ENCODE measurements at places on chromosomes 3 and 15. TPM values are rescaled to one million over a fixed set of nuclear protein-coding genes. Genes with fewer than 3 reads are reported as not detected.

GRCh38 chr15:68789534-68790241 is 31.0 kb downstream of the ANP32A start:
- no peak overlapping the region for H3K27ac ChIP-seq
- no peaks in the 10 kb centered on the region for H3K27me3 ChIP-seq
- H3K4me1 ChIP-seq: peaks cover 3% of the 10 kb centered on the region
- DNase-seq: peak; percentile 72
- peaks cover 6% of the 10 kb centered on the region for H3K36me3 ChIP-seq
- no peak overlapping the region for H3K4me3 ChIP-seq

- peaks cover 2% of the 10 kb centered on the region for H3K4me1 ChIP-seq
- H3K4me3 ChIP-seq: no peak overlapping the region
- DNase-seq: no peak
- H3K27ac ChIP-seq: no peak overlapping the region
Measured at GRCh38 chr3:50806031-50806430, 131.3 kb downstream of the DOCK3 start.

GRCh38 chr3:45546716-45547701 is 47.5 kb upstream of the LIMD1 start:
- H3K27me3 ChIP-seq: no peaks in the 10 kb centered on the region
- H3K36me3 ChIP-seq: no peaks in the 10 kb centered on the region
- H3K4me3 ChIP-seq: no peak overlapping the region
- DNase-seq: no peak

- H3K27ac ChIP-seq: peak within 1 kb of the TSS; percentile 96
- H3K4me1 ChIP-seq: peaks cover 6% of the 10 kb centered on the region
- peaks cover 5% of the 10 kb centered on the region for H3K36me3 ChIP-seq
- peak within 1 kb of the TSS; percentile 81 for H3K4me3 ChIP-seq
- peak; percentile 71 for DNase-seq
Measured at GRCh38 chr15:39919748-39920509, at the start of gene GPR176. Gene GPR176, minus strand, starts transcription at chr15:39920266. Its CDS starts 240 bp downstream, at chr15:39920026.

DNA sequence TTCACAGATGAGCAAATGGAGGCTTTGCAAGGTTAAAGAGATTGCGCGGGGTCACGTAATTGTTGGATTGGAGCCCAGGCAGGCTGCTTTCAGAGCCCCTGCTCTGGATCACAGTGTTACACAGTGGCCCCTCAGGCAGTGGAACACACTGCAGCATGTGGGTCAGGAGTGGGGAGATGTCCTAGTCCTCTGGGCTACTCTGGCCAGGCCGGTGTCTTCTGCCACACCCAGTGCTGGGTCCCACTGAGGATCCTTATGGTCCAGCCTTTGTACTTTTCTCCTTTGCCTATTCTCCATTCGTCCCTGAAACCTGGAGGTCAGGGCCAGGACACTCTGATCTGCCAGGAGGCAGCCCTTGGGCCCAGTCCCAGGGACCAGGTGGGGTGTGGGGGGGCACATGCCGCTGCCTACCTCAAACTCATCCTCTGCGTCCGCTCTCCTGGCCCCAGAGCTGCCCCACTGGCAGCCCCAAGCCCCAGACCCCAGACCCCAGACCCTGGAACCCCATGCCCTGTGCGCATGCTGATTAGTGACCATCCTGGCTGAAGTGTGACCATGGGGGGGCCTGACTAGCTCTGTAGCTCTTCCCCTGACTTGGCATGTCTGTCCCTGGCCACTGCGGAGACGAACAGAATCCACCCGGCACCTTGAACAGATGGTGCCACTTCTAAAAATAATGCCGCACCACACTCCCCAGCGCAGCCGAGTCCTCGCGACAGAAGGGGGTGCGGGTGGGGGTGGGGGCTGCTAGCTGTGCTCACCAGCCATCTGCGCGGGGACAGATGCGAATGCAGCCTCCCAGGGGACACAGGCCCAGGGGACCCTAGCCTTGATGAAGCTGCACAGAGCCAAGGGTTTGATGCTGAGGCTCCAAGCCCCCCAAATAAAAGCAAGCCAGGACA is 41.6 kb downstream of the ATP2B2 start:
- H3K4me1 ChIP-seq: no peaks in the 10 kb centered on the region
- peaks cover 10% of the 10 kb centered on the region for H3K27me3 ChIP-seq
- no peak overlapping the region for H3K27ac ChIP-seq

- no peak overlapping the region for H3K27ac ChIP-seq
- peaks cover 6% of the 10 kb centered on the region for H3K27me3 ChIP-seq
- no peaks in the 10 kb centered on the region for H3K36me3 ChIP-seq
- no peak overlapping the region for H3K4me3 ChIP-seq
- H3K4me1 ChIP-seq: no peaks in the 10 kb centered on the region
Measured at GRCh38 chr3:186464424-186465093, 79.6 kb downstream of the CRYGS start.

DNA sequence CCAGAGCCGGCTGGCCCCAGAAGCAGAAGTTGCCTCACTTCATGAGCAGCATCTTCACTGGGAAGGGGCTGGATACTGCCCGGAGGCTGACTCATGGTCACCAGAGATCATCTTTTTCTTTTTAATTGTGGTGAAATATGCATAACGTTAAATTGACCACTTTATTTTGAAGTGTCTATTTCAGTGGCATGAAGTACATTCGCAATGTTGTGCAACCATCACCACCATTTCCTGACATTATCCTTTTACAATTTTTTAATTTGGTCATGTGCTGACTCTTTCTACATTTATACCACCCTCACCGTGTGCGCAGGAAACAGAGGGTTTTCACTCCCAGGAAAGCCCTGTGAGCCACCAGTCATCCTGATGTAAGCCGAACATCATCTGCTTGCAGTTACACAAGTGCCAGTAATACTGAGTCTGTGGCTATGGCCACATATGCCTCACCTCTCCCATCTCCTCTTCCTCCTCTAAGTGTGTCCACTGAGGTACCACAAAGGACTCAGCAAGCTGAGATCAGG is 51.6 kb upstream of the ABHD17C start:
- H3K4me3 ChIP-seq: no peak overlapping the region
- H3K36me3 ChIP-seq: no peaks in the 10 kb centered on the region
- peaks cover 2% of the 10 kb centered on the region for H3K27me3 ChIP-seq
- peak; percentile 11 for DNase-seq
- no peaks in the 10 kb centered on the region for H3K4me1 ChIP-seq

DNAH12 gene
- total RNA-seq: 0.23 TPM

SPINK8 gene
- not detected for total RNA-seq

GASK1A gene
- not detected for total RNA-seq
